ENCODE measurements at places on chromosomes 11 and 22.

GRCh38 chr11:113289431-113290187 is 24.8 kb upstream of the TTC12 start:
- DNase-seq, result peak; percentile 10

- DNase-seq, result no peak
These were observed at the start of gene GPR152 for GRCh38 chr11:67452141-67452952. Gene GPR152, minus strand, starts transcription at chr11:67452729. Its CDS starts 5 bp downstream, at chr11:67452724.

DNA sequence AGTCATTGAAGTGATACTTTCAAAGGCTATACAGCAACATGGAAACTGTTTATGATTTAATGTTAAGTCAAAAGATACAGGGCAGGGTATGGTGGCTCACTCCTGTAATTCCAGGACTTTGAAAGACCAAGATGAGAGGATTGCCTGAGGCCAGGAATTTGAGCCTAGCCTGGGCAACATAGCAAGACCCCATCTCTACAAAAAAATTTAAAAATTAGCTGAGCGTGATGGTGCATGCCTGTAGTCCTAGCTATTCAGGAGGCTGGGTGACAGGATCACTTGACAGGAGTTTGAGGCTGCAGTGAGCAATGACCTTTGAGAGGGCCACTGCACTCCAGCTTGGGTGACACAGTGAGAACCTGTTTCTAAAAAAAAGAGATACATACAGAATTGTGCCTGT is 39.3 kb upstream of the ZBED5 start:
- DNase-seq, result no peak

DNA sequence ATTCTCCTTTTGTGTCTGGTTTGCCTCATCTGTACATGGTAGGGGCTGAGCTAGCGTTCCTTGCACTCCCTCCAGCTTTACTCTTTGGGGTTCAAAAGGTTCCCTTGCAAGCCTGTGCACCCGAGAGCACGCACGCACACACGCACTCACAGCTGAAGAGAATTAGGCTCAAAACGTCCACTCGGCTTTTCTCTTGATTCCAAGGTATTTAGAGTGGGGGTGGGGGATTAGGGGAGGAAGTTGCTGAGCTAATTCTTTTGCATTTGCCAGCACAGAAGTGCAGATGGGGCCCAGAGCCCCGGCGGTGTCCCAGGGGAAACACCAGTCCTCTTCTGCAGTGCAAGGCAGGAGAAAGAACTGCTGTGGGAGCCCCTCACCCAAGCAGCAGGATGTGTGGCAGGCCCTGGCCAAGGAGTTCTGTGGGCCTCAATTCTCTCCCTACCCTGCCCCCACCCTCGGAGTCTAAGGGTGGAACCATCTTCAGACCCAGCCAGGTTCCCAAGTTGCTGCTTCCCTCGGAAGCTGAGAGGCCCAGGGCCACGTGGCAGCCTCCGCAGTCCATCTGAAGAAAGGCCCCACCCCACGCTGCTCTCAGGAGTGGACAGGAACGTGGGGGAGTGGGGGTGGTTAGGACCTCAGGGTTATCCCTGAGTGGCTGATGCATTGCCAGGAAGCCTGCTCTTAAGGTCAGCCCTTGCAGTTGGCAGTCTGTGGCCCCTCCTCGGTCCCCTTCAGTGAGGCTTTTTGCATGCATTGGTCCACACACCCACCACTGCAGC is 3.8 kb upstream of the KCNQ1OT1 start:
- DNase-seq, result no peak

GRCh38 chr11:78533399-78533798 is 41.3 kb downstream of the NARS2 start:
- DNase-seq, result no peak

GRCh38 chr11:28697920-28698827 is 590.0 kb downstream of the METTL15 start:
- no peak for DNase-seq

- DNase-seq, result no peak
These were observed 12.7 kb upstream of the TMEM218 start for GRCh38 chr11:125123947-125124617.

- no peak for DNase-seq
These were observed 660.5 kb downstream of the NTM start for GRCh38 chr11:132030896-132031295.

Data from activated CD8-positive, alpha-beta memory T cell treated with anti-CD3 and anti-CD28 coated beads for 4 hours (primary cell).